PC-9 (cell line): ENCODE measurements at places on chromosomes 1 and 21.
A peak's percentile ranks its signal among the peaks of the same experiment; 100 is the strongest.

- no peak for DNase-seq
These were observed 10.6 kb upstream of the F3 start for GRCh38 chr1:94552071-94552586.

GRCh38 chr1:200909071-200909470 is 14.4 kb downstream of the INAVA start:
- no peak for DNase-seq

DNA sequence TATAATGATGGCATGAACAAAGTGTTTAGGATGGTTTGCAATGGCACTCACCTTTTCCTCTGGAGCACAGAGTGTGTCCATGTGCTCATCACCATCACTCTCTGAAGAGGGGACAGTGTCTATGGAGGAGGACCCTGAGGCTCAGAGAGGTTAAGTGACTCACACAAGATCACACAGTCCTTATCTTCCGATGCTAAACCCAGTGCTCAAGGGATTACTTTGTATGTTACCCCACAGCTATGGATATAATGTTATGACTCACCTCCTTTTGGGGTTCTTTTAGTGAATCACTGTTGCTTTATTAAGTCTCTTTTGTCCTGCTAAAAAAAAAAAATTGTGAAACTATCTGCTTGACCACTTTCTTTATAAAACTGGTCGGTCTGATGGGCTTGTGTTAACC is 67.6 kb downstream of the TENT5C start:
- DNase-seq = no peak

- DNase-seq = no peak
These were observed 1.5 kb downstream of the DENND2C start for GRCh38 chr1:114668373-114668772.

DNA sequence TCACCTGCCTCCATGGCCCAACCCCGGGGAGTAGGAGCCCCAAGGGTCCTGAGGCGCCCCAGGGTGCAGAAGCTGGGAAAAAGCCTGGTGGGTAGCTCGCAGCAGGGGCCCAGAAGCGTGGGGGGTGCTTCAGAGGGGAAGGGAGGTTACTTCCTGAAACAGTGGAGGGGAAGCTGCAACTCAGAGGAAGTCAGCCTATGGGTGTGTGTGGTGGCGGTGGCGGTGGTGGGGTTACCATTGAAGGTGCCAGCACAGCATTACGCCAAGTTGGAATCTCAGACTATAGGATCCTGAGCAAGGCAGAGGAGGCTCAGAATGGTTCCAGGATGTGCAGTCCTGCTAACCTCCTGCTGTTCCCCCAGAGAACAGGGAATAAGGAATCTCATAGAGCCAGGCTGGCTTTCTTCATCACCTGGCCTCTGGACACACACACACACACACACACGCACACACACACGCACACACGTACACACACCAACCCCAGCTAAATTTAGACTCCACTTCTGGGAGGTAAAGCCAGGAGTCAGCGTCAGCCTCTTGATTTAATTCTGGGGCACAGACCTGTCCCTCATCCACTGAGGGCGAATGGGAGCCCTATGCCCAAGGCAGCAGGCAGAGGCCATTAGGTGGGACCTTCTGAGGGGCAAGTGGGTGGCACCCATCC is 1.3 kb downstream of the DENND4B start:
- DNase-seq = no peak

- no peak for DNase-seq
These were observed 161.2 kb downstream of the HMCN1 start for GRCh38 chr1:185895208-185895900.

GRCh38 chr1:11802973-11803885 is 2.5 kb downstream of the MTHFR start:
- peak; percentile 77 for DNase-seq

DNA sequence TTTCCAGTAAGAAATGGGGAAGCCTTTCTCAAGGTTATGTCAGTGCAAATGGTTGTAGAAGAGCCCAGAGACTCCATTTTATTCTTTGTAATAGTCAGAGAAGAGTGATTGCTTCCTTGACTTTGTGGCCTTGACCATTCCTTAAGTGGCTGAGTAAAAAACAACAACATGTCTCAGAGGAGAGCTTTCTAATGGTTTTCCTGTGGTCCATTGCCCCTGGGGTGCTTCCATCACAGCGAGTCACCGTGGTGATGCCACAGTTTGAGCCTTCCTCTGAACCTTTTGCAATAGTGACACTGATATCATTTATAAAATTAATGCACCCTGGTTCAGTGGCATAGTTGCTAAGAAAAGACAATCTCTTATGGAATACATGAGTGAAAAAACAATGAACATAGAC is 38.6 kb downstream of the PAPPA2 start:
- no peak for DNase-seq

DNA sequence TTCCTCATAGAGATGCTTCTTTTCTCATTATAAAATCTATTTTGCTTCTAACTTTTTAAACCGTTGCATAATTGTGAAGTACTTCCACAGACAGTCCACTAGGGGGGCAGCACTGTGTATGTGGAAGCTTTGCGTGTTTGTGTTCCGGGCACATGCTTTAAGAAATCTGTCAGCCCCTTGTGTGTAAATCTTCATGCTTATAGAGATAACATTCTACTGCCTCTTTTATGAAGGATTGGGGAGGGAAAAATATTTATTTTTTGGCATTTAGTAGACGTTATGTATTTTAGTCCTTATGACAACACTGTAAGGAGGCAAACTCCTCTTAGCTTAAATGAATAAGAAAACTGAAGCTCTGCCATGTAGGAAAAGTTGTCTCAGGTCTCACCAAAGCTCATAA is 157.3 kb upstream of the PTGFR start:
- no peak for DNase-seq

DNA sequence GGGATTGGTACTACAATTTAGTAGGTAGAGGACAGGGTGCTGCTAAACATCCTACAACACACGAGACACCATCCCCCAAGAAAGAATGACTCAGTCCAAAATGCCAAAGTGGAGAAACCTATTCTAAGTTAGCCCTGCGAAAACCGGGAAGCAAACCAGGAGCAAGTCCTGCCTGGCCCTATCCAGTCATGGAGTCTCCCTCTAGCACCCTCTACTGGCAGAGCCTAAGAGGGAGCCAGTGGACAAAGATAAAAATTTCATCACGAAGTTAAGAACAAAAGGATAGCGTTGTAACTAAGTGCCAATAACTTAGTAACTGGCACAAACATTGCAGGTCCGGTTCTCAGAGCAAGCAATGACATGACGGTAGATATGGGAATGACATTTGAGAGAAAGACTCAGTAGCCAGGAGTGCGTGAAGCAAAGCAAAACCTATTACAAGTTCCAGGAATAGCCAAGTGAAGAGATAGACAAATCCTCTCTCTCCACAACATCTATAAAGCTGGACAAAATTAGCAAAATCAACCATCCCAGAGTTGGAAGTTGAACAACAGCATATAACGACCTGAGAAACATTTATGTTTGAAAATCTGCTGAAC is 383.5 kb downstream of the OMA1 start:
- peak; percentile 33 for DNase-seq

GRCh38 chr1:23958810-23959460 is 693 bp upstream of the PNRC2 start:
- DNase-seq = peak; percentile 80

DNA sequence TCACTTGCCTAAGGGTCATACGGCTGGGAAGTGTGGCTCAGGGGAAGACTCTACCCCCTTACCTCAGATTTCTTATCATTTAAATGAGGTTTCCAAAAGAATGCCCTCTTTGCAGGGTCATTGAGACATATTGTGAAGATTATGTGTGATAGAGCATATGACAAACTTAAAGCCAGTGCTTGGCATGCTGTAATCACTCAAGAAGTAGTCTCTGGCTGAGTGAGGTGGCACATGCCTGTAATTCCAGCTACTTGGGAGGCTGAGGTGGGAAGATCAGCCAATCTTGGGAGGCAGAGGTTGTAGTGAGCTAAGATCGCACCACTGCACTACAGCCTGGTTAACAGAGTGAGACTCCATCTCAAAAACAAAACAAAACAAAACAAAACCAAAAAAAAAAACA is 7.5 kb upstream of the LDLRAD2 start:
- DNase-seq = no peak

- no peak for DNase-seq
These were observed 477.8 kb upstream of the CAMK1G start for GRCh38 chr1:209105701-209106100.
